Astrocyte of the spinal cord (primary cell): ENCODE measurements at places on chromosomes 16 and 17.

- no peak for DNase-seq
Measured at GRCh38 chr16:56268799-56269198, 77.5 kb downstream of the GNAO1 start.

DNA sequence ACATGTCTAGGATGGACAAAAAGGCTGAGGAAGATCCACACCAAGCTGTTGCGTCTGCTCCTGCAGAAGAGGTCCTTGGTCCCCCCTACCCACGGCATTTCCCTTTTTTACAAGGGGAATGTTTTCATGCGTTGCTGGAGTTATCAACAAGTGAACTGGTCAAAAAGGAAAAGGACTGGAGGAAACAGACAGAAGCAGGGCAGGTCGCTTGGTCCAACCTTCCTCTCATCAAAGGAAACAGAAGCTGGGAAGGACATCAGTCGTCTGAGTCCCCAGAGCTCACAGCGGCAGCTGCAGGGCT is 26.1 kb downstream of the PIEZO1 start:
- no peak for DNase-seq

DNA sequence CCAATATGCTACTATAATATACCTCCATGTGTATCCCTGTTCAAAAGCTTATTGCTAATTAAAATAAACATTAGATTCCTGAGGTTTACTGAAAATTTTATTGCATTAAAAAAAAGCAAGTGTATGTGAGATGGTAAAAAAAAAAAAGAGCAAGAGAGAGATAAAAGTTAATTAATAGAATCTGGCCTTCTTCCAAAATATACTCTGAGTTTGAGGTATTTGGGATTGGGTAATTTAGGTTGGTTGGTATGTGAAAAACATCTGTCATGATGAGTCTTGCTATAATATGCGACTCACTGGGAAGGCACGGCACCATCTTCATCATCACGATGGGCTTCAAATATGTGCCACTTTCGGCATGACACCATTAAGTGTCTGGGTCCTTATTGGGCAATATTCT is 711.1 kb upstream of the SOX9 start:
- peak; percentile 59 for DNase-seq

GRCh38 chr16:70467113-70467512 is 12.7 kb downstream of the FCSK start:
- no peak for DNase-seq
